ENCODE measurements at places on chromosomes 2 and 18.

DNA sequence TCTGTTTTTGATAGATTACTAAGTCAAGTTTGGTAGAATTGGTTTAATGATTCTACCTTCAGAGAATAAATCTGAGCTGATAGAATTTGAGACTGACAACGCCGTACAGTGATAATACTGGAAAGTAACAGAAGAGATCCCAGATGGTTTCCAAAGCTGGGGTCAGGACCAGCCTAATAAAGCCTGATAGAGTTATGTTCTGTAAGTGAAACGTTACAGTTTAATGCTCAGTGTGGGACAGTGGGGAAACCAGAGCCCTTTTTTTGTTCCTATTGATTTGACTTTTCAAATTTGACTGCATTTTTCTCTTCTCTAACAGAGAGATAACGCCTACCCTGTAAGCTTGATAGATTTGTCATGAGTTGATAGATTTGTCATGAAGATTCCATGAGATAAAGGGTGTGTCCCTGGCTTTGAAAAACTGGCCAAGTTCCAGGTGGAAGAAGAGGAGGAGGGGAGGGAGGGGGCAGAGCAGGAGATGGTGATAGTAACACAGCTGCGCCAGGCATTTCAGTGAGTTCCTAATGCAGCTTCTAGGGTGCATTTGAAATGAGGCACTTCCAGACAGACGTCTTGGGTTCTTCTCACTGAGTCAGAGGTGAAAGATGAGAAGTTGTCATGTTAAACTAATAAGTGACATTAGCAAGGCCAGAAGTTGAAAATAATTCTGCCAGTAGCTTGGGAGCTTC lies 65.1 kb downstream of the CERS6 start:
- DNase-seq, result no peak

DNA sequence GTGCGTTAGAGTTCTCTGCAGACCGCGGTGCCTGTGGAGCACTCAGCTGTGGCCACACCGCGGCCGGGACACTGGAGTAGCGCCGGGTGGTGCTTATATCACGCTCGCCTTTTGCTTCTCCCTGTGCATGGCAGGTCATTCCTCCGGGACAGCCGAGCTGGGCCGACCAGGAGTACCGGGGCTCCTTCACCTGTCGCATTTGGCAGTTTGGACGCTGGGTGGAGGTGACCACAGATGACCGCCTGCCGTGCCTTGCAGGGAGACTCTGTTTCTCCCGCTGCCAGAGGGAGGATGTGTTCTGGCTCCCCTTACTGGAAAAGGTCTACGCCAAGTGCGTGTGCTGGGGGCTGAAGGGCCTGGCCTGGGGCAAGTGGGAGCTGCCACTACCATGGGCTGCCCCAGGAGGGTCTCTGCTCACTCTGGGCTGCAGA lies 4.2 kb downstream of the CAPN10 start:
- no peak for DNase-seq

GRCh38 chr18:37321582-37322491 lies 243.8 kb downstream of the CELF4 start:
- DNase-seq, result no peak

DNA sequence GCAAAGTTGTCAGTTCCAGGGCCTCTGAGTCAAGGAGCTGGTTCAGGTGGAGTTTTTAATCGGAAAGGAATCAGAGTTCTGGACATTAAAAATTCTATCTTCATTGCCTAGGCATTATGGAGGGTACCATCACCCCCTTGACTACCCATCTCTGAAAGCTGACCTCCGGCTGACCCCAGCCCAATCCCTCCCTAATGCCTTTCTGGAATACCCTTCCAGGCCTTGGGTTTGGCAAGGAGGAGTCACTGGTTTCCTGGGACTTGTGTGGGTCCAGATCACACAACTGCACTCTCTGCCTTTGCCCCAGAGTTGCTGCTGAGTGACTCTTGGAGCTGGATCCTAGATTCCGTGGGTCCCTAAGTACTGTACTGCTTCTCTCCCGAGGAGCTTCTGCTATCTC lies 1.0 kb upstream of the OSR1 start:
- no peak for DNase-seq

- no peak for DNase-seq
These were observed 457.2 kb upstream of the CDH20 start for GRCh38 chr18:60875957-60876507.

GRCh38 chr2:70024284-70024683 lies 62.9 kb upstream of the ASPRV1 start:
- DNase-seq, result no peak

GRCh38 chr2:27217173-27218121 lies at the start of gene CAD:
Gene CAD, plus strand, starts transcription at chr2:27217369. Its CDS starts 183 bp downstream, at chr2:27217552.
- DNase-seq, result peak; percentile 79

DNA sequence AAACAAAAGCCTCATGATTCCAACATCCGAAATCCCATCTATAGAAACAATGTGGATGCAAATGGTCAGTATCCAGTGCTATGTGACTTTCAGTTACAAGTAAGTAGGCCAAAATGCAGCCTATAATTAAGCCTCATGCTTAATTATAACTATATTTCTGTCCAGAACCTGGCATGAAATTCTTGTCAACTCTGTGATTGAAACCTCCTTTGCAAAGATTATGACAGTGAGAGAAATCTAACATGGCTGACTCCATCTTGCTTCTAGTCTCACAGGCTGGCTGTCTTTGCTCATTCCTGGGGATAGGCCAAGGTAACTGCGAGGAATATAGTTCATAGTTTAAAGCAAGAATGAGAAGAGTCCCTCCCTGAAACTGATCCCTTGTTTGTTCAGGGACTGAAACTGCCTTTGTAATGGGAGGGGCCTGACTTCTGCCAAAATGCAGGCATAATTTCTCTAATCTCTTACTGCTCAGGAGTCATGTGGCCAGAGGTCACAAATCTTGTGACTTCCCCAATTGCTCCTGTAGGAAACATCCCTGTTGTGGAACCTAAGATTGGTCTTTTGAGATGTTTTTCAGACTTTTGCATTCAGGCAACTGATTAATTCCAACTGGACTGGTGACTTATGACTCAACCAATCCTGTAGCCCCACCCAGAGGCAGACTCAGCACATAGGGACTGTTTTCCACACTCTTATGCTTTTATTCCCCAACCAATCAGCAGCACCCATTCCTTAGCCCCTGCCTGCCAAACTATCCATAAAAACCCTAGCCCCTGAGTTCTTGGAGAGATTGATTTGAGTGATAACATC lies 84.5 kb upstream of the TLK1 start:
- DNase-seq, result no peak

- DNase-seq, result no peak
These were observed 3.3 kb downstream of the BOK start for GRCh38 chr2:241561832-241562231.

- no peak for DNase-seq
These were observed 5.0 kb downstream of the TEX44 start for GRCh38 chr2:231597627-231598026.

- DNase-seq, result no peak
These were observed 82.6 kb downstream of the FANCL start for GRCh38 chr2:58158481-58158880.

- DNase-seq, result no peak
These were observed 7.0 kb downstream of the ASIC4 start for GRCh38 chr2:219521066-219521880.

DNA sequence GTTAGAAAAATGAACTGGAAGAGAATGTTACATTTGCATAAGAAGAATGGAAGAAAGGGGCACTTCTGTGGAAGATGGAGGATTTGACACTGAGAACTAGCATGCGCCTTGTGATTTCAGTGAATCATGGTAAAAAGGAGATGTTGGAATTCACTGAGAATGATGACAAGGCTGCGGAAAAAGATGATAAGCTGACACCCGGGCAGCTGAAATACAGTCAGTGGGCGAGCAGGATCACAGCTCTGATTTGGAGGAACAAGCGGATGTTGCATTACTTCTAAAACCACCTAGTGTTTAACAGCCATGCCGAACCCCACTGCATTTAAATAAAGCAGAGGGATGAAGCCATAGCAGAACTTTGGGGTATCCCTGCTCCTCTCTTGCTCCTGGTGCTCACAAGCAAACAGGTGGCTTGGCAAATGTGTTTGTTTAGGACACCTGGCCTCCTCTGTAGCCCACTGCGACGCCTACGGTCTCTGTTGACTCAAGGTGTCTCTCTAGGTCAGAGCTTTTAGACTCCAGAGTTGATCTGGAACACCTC lies 134.9 kb downstream of the NDUFA10 start:
- no peak for DNase-seq

DNA sequence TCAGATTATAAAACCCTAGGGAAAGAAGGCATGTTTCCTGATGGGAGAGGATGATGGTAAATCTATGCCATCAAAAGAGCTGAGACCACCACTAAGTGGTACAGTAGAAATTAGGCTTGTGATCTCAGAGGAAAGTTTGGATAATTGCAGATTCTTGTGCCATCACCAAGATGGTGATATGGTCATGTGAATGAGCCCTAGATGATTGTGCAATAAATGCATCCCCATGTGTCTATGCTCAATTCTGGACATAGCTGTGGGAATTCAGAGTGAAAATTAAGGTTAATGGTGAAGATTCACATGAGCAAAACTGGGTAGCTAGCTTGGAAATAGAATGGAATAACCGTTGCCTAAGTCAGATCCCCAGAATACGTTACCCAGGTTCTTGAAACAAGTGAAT lies 496.1 kb upstream of the FSIP2 start:
- DNase-seq, result no peak

DNA sequence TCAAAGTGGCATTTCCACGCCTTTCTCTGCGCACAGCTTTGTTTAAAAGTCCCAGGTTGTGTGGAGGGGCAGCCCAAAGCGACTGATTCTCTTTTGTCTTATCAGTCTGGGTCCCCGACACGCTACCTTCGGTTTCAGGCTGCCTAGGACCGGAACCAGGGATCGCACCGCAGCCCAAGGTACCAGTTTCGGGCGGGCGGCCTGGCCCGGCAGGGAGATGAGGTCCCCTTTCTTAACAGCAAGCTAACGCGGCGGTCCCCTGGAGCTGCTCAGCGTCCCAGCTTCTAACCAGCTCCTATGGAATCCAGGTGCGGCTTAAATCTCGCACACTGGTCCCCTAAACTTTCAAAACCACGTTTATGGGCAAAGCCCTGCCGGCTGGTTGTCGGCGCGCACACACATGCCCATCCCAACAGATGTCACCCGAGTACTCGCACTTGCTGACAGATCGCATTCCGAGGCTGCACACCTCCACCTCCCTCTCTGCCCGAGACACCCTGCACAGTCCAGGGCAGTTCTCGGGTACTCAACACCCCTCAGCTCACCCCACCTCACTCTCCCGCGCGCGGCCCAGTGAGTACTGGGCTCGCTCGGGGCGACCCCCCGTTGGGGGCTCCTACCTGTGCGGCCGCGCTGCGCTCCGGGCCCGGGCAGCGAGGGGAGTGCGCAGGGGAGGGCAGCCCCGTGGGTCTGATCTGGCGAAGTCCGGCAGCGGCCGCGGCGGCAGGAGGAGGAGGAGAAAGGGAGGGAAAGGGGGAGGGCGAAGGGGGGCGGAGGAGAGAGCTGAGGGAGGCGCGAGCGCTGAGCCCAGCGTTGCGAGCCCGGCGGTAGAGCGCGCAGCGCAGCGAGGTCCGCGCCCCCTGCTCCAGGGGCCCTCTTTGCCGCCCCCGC lies at the start of gene EFEMP1:
Gene EFEMP1, minus strand, starts transcription at position 692 of the 891 bp plus-strand sequence. CDS start 1,342 bp downstream, outside the sequence.
- no peak for DNase-seq
